ENCODE measurements at places on chromosomes 1 and 21. TPM values are rescaled to one million over a fixed set of nuclear protein-coding genes. Genes with fewer than 3 reads are reported as not detected.

Gene MEGF6
- total RNA-seq: 22.1 TPM

Gene SLC9C2
- total RNA-seq: not detected

Gene SPRR2E
- total RNA-seq: not detected

Gene SYCP1
- total RNA-seq: not detected

Gene MMP23B
- 55.1 TPM for total RNA-seq

Gene DRAXIN
- under 0.01 TPM for total RNA-seq

Gene HCRTR1
- total RNA-seq: not detected

Gene MYCL
- 0.63 TPM for total RNA-seq

Gene GBP4
- 0.13 TPM for total RNA-seq

Gene TINAGL1
- total RNA-seq: 352 TPM

Gene LCE3D
- total RNA-seq: not detected

Gene RGS16
- total RNA-seq: 0.16 TPM

Gene AADACL3
- not detected for total RNA-seq

Gene FCAMR
- total RNA-seq: not detected

Gene IL24
- total RNA-seq: not detected

Gene C1QB
- not detected for total RNA-seq

Gene ASPM
- total RNA-seq: 49.2 TPM

Gene PSMB2
- 46.0 TPM for total RNA-seq

Gene S100A12
- not detected for total RNA-seq

Gene MAPKAPK2
- total RNA-seq: 55.9 TPM

Gene KAZN
- 11.0 TPM for total RNA-seq
